Heart left ventricle (tissue), 16 donors: ENCODE measurements at places on chromosomes 4 and X. TPM values are rescaled to one million over a fixed set of nuclear protein-coding genes. Genes with fewer than 3 reads are reported as not detected.

- no peak for DNase-seq
These were observed 152.1 kb upstream of the DGKK start for GRCh38 chrX:50622751-50623150.

Gene TMEM150C
- 10.8 TPM for total RNA-seq

DNA sequence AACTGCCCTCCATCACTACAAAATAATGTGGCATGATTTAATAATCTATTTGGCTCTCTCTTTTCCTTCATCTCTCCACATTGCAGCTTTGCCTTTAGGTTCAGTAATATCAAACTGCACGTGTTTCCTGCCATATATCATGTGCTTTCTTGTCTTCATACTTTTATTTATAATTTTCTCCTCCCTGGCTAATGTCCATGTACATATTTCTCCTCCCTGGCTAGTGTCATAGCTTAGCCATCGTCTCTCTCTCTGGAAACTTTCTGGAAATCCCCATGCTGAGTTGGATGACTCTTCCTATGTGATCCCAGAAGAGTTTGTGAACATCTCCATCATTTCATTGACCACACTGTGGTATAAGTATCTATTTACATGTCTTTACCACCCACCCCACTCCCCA is 21.3 kb upstream of the PDGFC start:
- no peak for DNase-seq

DNA sequence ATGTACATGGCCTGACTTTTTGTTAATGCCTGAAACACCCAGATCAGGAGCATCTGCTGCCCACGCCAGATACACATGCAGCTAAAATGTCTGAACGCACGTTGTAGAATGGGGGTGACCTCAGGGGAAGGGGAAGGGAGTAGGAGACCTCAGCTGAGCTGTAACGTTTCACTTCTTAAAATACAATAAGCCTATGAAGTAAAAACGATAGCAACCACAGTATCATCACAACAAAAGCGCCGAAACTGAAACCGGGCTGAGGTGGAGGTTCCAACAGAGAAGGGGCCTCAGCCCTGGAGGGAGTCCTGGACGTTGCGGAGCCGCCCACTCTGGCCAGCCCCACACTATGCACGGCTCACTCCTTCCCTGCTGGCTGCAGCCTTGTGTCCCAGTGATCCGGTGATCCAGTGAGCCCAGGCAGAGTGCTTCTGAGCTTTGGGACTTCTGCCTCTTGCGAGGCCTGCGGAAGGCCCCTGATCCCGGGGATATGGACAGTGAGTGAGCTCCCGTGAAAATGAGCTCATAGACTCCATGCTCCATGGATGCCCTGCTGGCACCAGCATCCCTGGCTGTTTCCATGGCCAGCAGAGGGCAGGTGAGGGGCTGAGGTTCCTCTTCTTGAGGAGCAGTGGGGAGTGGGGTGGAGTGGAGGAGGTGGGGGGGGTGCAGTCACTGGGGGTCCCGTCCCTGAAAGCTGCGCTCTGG is 52.0 kb downstream of the HMX1 start:
- no peak for DNase-seq

DNA sequence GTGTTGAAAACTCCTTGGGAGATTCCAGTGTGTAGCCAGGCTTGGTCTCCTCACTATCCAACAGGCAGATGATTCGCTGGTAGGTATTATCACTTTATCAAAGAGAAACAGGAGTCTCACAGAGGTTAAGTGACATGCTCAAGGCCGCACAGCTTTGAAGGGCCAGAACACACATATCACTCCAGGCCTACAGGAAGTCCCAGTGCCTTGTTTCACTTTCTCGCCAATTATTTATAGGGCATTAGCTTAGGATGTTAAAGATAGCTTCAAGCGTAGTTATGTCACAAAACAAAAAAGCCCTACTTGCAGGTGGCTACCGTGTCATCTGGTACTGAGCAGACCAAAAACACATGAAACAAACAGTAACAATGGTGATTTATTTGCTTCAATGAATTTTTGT is 13.2 kb downstream of the ATP8A1 start:
- no peak for DNase-seq

GRCh38 chr4:54818481-54818880 is 160.7 kb downstream of the KIT start:
- no peak for DNase-seq

GRCh38 chrX:9538544-9539045 is 73.7 kb downstream of the TBL1X start:
- DNase-seq: no peak

DNA sequence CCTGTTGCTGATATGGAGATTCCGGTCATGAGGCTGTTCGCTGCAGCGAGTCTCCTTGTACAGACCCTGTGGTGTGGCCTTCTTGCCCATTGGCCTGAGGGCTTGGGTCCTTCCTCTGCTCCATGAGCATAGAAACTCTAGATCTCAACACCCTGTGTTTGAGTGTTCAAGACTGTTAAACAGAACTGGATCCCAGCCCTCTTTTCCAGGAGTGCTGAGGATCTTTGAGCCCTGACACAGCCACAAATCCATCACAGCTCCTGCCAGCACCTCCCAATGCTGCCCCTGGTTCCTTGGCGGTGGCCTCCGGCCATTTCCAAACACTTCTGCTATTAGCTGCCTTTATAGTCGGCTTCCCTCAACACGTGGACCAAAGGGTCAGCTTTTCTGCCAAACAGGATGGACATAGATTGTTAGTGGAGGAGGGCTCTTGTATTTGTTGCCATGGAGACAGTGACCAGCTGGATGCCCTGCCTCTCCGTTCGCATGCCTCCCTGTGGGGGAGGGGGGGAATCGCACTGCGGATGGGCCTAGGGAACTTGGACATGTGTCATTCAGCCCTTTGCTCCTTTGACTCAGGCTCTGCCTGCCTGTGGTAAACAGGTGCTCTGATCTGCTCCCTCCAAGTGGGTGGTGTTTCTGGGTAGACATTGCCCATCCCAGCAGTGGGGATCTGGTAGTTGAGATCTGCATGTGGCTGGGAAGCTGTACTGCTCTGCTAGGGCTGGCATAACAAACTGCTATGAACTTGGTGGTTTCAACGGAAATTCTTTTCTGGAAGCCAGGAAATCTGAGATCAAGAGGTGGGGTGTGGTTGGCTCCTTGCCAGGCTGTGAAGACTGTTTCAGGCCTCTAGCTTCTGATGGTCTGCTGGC is 6.9 kb upstream of the WDR1 start:
- DNase-seq: no peak

- no peak for DNase-seq
These were observed 225.8 kb upstream of the NOCT start for GRCh38 chr4:138789796-138790195.

DNA sequence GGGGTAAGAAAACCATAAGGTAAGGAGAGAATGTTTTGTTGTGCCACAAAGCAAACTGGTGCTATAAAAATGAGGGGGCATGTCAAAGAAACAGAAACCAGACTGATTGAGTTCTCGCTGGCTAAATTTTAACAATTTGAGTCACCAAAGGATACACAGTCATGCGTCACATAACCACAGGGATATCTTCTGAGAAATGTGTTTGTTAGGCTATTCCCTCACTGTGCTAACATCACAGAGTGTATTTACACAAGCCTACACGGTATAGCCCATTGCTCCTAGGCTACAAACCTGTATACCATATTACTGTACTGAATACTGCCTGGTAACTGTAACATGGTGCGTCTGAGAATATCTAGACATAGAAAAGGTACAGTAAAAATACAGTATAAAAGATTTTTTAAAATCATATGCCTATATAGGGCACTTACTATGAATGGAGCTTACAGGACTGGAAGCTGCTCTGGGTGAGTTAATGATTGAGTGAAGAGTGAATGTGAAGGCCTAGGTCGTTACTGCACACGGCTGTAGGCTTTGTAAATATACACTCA is 50.1 kb downstream of the FBXW7 start:
- no peak for DNase-seq

DNA sequence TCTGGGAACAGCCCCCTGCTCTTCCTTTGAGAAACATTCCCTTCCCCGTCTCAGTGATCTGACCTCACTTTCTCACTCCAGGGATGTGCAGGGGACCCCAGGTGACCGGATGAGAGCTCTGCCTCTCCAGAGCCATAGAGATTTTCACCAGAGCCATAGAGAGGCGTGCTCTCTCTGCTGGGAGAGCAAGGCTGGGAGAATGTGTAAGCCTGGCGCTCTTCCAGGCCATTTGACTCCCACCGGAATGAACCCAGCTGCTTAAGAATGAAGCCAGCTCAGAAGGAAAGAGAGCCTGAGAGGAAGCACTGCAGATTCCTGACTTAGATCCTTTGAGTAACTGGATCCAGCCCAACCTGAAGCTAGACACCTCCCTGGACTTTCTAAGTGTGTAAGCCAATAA is 106.4 kb downstream of the DHX15 start:
- DNase-seq: peak; percentile 71

Gene TBX22
- not detected for total RNA-seq

DNA sequence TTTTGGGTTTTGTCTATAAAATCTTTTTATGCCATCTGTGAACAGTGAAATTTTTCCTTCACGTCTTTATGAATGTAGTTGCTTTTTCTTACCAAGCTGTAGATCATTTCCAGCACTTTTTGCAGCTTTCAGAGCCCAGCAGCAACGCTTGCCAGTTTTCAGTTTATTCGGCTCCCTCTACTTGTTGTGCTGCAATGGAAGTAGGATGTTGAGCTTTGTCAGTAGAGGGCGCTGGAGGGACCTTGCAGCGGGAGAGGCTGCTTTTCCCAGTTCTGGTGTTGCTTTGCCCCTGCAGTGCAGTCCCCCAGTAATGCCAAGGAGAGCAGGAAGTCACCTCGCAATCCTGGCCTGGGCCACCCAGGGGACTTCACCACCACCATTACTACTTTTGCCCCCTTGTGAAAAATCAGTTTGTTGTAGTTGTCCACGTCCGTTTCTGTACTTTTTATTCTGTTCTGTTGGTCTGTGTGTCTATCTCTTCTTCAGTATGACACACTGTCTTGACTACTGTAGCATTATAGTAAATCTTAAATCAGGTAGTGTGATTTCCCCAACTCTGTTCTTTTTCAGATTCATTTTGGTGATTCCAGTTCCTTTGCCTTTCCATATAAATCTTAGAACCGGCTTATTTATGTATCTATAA is 21.8 kb downstream of the CMC4 start:
- DNase-seq: peak; percentile 40

Gene GLRB
- total RNA-seq: 9.8 TPM

Gene MMAA
- 8.7 TPM for total RNA-seq

Gene GRIA2
- total RNA-seq: not detected

DNA sequence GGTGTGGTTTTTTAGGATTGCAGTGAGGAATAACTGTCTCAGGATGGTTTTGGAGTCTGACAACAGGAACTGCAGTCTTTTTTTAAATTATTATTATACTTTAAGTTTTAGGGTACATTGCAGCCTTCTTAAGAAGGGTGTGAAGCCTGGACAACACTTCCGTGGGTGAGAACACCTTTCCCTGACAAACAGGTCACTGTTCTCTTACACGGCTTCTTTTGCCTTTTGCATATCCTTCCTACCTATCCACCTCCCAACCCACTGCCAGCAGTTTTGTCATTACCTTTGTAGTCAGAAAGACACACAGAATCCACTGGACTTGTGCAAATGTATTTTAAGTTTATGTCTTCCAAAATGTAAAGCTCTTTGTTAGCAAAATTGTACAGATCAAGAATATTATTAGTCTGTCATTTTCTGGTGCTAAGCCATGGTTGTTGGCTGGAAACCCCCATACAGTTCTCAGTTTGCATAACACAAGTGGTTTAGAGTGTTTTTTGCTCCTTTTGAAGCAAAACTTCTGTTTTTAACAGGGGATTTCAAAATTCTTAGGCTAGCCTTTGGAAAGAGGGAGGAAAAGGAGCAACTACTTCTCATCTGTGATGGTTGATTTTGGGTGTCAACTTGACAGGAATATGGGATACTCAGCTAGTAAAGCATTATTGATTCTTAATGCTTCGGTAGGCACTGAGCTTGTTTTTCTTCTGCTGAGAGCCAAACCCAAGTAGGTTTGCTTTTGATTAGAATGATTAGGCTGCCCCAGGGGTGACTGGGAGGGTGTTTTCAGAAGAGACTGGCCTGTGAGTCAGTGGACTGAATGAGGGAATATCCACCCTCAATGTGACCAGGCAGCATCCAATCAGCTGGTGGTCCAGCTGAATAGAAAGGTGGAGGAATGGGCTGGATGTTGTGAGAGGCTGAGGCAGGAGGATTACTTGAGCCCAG is 29.4 kb upstream of the KLHL2 start:
- no peak for DNase-seq

Gene SMIM10
- total RNA-seq: 6.7 TPM

DNA sequence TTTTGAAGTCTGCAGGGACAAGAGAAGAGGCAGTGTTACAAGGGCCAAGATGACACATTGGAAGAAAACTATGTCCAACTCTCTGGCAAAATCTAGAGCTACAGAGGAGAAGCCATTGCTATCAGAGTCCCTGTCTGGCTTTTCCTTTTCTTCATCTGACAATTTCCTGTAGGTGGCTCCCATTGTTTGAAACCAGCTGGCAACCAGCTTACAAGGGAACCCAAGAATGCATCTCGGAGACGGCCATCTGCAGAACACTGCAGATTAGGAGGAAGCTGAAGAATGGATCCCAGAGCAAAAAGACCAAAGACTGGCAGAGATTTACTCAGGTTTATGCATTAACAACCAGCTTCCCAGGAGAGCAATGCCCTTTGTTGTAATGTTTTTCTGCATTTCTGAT is 216.2 kb upstream of the CTSO start:
- no peak for DNase-seq
